ENCODE measurements at places on chromosomes 2 and 18.
A peak's percentile ranks its signal among the peaks of the same experiment; 100 is the strongest.

- DNase-seq = no peak
These were observed 47.3 kb upstream of the HPCAL1 start for GRCh38 chr2:10255189-10256030.

DNA sequence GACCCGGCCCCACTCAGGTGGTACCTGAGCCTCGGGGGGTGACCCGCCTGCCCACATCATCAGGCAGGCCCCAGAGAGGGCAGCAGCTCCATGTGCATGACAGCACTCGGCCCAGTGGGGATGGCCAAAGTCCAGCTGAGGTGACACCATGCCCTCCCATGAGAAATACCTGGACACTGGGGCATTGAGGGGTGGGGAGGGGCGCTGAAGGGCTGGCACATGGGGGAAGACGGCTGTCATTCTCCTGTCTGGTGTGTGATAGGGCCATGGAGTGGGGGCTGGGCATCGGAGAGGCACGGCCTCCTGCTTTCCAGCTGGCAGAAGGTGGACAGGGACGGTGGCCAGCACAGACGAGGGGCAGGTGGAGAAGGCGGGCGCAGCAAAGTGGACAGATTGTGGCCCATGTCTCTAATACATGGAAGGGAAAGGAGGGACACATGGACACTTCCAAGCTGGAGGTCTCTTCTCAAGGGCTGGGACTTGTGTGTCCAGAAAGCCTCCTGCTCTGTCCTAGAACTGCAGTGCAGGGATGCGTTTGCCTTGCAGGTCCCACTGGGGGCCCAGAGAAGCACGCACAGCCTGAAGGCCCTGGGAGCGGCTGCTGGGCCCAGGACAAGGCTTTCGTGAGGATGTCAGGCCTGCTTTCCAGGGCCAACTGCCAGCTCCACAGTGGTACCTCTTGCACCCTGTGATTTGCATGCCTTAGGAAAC lies 302.2 kb downstream of the NDUFA10 start:
- DNase-seq = no peak

GRCh38 chr18:12552879-12553242 lies 105.0 kb downstream of the SPIRE1 start:
- no peak for DNase-seq

DNA sequence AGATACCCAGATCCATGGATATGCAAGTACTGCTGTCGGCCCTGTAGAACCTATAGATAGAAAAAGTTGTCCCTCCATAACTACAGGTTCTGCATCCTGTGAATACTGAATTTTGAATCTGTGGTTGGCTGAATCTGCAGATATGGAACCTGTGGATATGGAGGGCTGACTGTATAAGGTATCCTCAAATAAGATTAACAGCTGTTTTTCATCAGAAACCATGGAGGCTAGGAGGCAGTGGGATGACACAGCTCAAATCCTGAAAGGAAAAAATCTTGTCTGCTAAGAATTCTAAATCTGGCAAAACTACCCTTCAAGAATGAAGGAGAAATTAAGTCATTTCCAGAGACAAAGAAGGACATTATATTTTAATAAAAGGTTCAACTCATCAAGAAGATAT lies 14.7 kb upstream of the ACAA2 start:
- no peak for DNase-seq

DNA sequence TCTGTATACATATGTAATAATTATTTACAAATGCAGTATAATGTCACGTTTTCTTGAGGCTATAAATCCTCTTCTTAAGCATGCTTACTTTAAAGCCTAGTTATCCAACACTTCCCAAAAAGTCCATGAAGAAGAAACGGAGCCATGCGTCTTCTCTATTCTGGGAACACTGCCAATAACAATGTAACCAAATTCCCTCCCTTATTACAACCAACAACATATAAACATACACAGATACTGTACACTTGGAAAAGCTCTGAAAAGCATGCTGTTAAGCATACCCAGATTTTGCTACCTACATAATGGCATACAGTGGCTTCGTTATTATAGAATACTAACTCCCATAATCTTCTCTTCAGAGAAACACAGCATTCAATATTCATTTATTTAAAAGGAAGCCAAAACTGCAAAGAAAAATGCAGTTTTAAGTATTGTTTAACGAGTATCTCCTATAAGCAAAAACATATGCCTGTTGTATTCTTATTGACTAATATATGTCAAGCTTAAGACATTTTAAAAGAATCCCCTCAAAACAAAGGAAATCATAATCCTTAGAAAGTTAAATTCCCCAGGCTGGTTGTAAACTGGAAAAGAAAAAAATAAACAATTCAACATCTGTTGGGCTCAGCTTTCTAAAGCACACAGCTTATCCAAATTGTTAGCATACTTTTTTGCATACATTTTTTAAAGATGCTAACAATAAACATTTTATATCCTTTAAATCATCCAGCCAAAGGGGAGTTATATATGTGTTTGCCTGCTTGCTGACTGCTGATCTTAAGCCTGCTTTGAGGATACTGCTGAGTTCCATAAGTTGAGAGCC lies 83.4 kb downstream of the SLC25A12 start:
- DNase-seq = peak; percentile 43

GRCh38 chr18:43486462-43486861 lies 209.2 kb upstream of the SYT4 start:
- peak; percentile 2 for DNase-seq

DNA sequence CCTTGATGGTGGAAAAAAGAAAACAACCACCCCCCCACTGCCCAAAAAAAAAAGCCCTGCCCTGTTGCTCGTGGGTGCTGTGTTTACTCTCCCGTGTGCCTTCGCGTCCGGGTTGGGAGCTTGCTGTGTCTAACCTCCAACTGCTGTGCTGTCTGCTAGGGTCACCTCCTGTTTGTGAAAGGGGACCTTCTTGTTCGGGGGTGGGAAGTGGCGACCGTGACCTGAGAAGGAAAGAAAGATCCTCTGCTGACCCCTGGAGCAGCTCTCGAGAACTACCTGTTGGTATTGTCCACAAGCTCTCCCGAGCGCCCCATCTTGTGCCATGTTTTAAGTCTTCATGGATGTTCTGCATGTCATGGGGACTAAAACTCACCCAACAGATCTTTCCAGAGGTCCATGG lies 28.0 kb downstream of the MAL start:
- DNase-seq = no peak

DNA sequence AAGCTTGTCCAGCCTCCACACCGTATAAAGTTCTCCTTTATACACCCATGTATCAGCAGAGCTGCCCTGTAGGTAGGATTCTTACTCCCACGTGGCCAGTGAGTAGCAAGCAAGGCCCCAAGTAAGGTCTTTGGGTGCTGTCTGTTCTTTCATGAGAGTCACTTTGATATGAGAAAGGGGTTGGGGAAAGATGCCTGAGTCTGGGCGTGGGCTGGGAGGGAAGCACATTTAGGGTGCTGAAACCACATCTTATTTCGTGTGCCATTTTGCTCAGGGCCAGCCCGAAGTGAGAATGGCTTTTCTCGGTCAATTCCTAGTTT lies 436 bp upstream of the ITPRIPL1 start:
- DNase-seq = no peak

DNA sequence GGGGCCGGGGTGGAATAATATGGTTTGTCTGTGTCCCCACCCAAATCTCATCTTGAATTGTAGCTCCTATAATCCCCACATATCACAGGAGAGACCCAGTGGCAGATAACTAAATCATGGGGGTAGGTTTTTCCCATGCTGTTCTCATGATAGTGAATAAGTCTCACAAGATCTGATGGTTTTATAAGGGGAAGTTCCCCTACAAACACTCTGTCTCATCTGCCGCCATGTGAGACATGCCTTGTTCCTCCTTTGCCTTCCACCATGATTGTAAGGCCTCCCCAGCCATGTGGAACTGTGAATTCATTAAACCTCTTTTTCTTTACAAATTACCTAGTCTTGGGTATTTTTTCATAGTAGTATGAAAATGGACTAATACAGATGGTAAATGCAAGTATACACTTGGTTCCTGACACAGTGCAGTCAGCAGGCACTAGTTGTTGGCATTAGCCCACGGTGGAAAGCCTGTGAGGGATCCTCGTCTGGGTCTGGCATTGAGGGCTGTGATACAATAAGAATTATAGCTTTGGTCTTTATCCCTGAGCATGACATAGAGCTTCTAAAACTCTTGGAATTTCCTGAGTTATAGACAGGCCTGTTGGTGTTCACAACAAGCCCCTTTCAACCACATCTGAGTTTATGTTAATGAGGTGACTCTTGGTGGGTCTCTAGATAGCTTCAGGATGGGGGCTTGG lies 135.8 kb downstream of the CABLES1 start:
- DNase-seq = peak; percentile 26

DNA sequence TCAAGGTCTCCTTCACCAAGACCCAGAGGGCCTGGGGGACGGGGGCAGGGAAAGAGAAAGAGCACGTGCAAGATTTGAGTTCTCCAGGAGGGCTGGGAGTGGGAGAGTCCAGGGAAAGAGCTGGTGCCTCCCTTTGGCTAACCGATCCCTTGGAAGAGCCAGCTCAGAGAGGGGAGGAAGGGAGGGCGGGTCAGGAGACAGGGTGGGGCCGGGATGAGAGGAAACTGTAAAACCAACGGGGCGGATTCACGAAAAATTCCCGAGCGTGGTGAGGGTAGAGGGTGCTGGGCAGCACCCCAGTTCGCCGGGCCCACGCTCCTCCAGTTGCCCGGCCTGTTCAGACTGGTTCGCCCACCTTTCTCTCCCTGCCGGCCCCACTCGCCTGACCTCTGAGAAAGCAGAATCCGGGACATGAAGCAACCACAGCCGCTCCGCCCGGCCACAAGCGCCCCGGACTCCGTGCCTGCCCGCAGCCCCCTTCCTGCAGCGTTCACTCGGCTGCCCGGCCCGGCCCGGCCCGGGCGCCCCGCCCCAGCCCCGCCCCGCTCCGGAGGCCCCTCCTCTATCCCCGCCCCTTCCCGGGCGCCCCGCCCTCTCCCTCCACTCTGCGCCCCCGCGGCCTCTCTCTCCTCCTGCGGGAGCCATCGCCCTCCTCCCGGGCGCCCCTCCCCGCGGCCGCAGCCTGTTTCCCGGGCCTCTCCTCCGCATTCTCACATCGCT lies 230.9 kb upstream of the SMAD2 start:
- DNase-seq = peak; percentile 94

- DNase-seq = no peak
These were observed 18.7 kb downstream of the MAPRE3 start for GRCh38 chr2:26989156-26989555.

DNA sequence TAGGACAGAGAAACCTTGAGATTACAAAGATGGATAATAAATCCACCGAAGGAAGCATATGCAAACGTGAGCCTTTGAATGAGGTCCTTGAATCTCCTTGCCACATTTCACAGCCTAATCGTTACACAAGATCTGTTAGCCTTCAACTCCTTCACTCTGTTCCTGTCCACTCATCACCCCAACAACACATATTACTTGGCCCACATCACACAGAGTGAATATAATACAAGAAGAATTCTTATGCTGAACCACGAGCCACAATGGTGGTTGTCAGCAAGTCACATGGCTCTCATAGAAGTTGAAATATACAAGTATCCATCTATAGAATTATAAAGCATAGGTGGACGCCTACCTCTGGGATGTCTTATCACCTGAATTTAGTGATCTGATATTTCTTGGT lies 12.6 kb downstream of the ZBTB7C start:
- DNase-seq = no peak

- peak; percentile 13 for DNase-seq
These were observed 405.0 kb downstream of the XIRP2 start for GRCh38 chr2:167293172-167293781.

GRCh38 chr18:58527952-58528287 lies 101.0 kb downstream of the ALPK2 start:
- DNase-seq = no peak

DNA sequence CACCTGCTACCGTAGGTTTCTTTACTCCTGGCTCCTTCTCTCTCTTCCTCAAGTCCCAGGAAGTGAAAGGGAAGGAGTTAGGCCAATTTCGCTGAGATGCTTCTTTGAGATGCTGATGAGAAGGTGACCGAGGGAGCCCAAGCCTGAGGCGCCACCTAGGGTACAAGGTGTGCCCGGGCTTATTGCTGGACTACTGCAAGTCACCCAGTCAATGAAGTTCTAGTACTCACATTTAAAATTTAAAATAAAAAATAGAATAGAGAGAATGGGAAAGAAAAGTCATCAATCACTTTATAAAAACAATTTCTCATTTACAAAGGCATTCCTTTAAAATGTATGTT lies 45.3 kb downstream of the ACAA2 start:
- DNase-seq = peak; percentile 54

- peak; percentile 21 for DNase-seq
These were observed 104.4 kb downstream of the NOL4 start for GRCh38 chr18:34120294-34120693.

DNA sequence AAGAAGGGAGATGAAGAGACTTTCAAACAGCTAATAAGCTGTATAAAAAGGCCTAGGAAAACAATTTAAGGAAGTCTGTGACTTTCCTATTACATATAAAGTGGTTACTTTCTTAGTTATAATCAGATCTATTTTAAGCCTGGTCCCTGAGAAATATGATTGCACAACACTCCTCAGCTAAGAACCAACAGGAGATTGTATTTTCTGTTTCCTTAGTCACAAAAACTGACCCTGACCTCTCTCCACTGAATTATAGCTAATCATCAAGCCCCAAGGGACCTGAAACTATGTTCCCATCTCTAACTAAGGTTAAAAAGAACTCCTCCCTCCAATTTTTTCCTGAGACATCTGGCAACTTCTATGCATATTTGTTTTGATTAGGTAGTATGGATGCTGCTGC lies 106.9 kb downstream of the ROCK1 start:
- DNase-seq = peak; percentile 75

- DNase-seq = peak; percentile 93
These were observed 135.9 kb upstream of the ARL4C start for GRCh38 chr2:234632527-234633391.

GRCh38 chr2:118242216-118242615 lies 153.9 kb downstream of the INSIG2 start:
- no peak for DNase-seq

DNA sequence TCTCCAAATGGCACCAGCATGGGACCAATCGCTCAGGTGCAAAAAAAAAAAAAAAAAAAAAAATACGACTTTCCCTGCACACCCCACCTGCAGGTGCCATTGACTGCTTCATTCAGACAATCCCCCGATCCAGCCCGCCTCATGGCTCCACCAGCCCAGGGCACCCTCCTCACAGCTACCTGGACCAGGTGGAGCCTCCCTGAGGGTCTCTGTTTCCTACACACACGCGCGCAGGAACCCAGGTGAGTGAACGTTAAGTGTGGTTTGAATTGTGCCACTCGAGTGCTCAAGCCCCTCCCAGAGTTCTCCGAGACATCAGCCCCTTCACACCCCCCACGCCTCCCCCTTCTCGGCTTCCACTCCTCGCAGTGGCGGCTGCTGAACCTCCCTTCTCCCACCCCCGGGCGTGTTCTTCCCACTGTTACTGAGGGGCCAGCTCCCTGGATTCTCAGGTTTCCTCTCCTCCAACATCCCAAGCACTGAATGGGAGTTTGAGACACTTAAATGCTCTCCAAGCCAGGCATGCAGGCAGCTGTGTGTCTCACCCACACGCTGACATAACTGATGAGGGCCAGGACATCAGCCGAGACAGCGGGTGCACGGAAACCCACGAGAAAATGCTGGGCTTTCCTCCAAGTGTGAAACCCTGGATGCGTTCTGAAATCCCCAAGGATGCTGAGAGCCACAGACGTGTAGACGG lies 88.8 kb upstream of the SNTG2 start:
- no peak for DNase-seq
